ENCODE measurements at places on chromosomes 4 and X.

DNA sequence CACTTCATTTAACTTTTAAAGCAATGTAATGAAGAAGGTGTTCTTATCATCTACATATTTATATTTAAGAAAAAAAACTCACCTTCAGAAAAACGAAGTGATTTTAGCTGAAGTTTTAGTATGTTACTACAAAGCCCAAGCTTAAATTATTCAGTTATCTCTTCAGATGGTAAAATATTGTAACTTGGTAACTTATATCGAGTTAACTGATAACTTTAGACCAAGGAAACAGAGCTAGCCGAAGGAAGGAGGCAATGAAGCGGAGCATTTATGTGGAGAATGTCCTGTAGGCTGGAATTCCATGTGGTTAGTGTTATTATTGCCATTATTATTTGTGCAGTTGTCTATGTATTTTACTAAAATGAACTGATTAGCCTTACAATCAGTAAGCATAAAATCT, 1102.1 kb upstream of the LCORL start:
- no peak for DNase-seq

DNA sequence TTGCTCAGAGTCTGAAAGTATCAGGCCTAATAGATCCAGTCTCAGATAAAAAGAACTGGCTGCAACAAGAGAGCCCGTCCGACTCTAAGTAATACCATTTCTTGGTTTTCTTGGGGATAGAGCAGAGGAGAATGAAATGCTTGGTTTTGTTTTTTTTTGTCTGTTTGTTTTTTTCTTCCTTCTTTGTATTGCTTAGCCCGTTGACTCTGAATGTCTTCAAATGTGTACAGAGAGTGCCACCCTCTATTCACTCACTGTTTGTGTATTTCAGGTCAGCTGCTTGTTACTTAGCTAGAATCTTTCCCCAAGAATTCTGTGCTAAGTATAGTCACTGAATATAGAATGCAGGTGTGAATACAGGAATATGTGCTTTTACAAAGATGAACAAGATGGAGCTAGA, 5.7 kb upstream of the TMEM156 start:
- no peak for DNase-seq

DNA sequence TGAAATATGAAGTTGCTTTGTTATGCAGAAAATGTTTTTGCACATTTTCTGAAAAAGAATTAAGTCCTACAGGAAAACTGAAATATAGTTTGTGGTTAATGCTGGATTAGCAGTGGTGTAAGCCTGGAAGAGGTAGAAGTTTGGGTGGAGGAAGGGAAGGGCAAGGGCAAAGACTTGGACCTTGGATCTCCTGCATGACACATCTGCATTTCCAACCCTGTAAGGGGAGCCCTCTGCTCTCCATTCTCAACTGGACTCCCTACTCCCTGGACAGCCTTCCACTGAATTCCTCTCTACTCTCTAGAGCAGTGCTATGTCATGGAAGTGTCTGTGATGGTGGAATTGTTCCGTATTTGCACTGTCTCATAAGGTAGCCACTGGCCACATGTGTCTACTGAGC, 4.6 kb downstream of the CASP6 start:
- DNase-seq, result no peak

DNA sequence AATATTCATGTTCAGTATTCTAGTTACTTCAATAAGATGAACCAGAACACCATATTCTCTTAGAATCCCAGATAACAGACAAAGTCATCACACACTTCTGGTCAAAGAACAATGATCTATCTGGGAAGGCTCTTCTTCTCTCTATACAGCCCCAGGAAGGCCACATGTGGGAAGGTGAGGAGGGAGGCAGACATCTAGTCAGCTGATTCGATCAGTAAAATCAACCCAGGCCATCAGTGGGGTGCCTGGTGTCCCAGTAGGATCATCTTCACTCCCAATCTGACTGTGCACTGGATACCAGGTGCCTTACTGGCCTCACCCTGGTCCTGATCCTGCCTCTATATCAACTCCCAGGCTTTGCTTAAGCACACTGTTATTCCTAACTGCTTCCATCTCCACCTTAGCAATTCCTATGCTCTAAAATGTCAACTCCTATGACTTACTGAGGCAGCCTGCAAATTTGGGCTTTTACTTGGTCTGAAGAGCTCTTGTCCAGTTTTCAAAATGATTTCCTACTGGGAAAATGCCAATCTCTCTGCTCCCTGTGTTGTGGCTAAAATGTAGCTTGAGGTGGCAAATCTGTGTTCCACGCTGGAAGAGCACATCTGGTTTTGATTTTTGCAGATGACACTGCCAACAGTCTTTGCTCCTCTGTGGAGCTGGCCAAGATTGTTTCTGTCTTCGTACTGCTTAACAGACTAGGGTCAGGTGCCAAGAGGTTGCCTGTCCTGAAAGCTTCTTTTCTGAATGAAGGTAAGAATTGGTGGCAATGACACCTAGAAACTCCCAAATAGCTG, 128.7 kb downstream of the MGST2 start:
- no peak for DNase-seq

All from NCI-H1694 treated with DMSO at 0.1 percent for 48 hours (cell line).